ENCODE measurements at places on chromosomes 11 and 22. TPM values are rescaled to one million over a fixed set of nuclear protein-coding genes. Genes with fewer than 3 reads are reported as not detected.
A peak's percentile ranks its signal among the peaks of the same experiment; 100 is the strongest.

- DNase-seq: no peak
These were observed 5.2 kb downstream of the PCSK7 start for GRCh38 chr11:117226388-117227385.

- no peak for DNase-seq
These were observed 64.1 kb upstream of the ALX4 start for GRCh38 chr11:44374001-44374400.

DNA sequence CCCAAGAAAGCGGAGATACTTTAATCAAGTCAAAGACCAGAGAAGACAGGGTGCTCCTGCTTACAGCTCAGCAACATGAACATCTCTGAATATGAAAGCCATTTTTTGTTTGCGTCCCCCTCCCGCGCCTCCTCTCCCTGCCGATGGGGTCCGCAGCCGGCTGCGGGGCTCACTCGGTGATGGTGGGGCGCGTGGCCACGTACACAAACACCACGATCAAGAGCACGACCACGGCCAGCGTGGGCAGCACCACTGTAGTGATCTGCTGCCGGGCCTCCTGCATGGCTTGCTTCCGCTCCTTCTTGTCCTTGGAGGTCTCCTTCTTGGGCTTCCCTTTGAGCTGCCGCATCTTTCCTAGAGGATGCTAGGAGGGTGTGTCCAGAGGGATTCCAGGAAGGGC is 64.3 kb downstream of the SMCO4 start:
- DNase-seq: no peak

DNA sequence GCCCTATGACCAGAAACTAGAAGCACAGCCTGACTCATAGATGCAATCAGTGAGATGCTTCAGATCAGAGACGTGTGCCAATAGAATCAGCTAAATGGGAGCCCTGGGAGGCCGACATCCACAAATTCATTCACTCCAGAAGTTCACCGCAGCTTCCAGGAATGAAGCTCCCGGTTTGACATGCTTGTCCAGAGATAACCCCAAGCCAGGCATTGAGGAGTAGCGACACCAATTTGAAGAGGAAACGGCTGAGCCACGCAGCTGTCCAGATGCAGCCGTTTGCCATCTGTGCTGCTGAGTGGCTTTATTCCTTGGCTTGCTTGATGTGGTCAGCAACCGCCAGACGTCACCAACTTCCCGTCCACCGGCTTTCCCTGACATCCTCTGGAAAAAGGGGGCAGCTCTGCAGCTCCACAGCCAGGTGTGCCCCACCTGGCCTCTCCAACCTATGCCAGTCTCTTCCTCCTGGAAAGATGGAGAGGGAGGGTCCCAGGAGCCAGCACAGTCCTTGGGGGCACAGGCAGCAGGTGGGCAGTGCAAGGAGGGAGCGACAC is 123.9 kb upstream of the OPCML start:
- no peak for DNase-seq

- peak; percentile 96 for DNase-seq
These were observed at the start of gene PRPF19 for GRCh38 chr11:60906132-60906972. Gene PRPF19, minus strand, starts transcription at chr11:60906585. Its CDS starts 203 bp downstream, at chr11:60906382.

GRCh38 chr11:62069986-62070919 is 53.6 kb upstream of the INCENP start:
- no peak for DNase-seq

- no peak for DNase-seq
These were observed 156.1 kb downstream of the HIPK3 start for GRCh38 chr11:33413301-33413700.

GRCh38 chr11:67317888-67318555 is 14.7 kb downstream of the SSH3 start:
- DNase-seq: no peak

- no peak for DNase-seq
These were observed 3.2 kb downstream of the CHKA start for GRCh38 chr11:68117853-68118470.

GRCh38 chr22:50724616-50725015 is 13.4 kb upstream of the ACR start:
- no peak for DNase-seq

DNA sequence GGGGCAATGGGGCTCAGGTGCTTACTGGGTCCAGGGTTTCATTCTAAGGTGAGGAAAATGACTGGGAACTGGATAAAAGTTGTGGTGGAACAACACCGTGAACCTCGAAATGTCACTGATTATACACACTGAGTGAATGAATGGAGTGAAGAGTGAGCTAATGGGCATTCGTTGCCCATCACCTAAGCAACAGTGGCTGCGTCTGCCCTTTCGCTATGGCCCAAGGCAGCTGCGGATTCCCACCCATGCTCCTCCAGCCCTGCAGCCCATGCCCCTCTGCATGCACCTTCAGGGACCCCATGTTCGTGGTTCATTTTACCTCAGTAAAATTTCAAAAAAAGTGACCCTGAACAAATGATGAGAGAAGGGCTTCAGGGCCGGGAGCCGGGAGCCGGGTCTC is 196.3 kb downstream of the CTTN start:
- DNase-seq: no peak

- no peak for DNase-seq
These were observed 64.4 kb downstream of the CD82 start for GRCh38 chr11:44629732-44630345.

- no peak for DNase-seq
These were observed 190.7 kb downstream of the SNX19 start for GRCh38 chr11:130725421-130726233.

- DNase-seq: no peak
These were observed 32.6 kb downstream of the PPFIBP2 start for GRCh38 chr11:7546324-7546791.

- no peak for DNase-seq
These were observed 11.3 kb downstream of the EED start for GRCh38 chr11:86255896-86256295.

- peak; percentile 55 for DNase-seq
These were observed 627 bp downstream of the ASCL2 start for GRCh38 chr11:2269601-2270321.

DNA sequence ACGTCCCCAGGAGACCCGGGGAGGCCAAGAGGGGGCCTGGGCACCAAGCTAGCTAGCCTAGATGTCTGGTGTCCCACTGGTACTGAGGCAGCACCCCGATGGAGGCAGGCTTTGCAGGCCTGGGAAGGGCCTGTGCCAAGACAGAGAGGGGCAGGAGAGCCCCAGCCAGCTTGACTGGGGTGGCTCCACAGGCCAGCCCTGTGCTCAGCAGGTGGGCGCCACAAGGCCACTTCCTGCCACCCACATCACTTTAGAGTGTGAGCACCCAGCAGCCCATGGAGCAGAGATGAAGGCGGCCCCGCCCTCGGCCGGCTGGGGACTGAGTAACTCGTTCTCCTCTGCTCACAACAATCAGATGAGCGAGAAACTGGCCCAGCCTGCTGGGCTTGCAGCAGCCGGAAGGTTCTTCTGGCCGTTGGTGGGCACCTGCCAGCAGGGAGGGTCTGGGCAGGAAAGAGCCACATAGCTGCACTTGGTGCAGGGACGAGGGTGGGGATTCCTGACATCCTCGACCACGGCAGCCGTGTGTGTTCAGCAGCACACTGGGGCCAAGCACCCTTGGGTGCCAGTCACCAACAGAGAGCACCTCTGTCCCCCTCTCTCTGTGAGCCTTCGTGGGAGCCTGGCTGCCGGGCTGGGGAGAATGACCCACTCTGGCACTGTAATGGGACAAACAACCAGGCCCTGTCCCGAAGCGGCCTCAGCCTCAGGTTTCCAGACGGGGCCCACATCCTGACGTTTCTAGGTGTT is 7.6 kb downstream of the OSBPL5 start:
- no peak for DNase-seq

Gene KCNK4
- total RNA-seq: 0.44 TPM

Gene KCNQ1OT1
- 0.88 TPM for total RNA-seq

Gene GRM5
- total RNA-seq: not detected

Gene SLC43A1
- 12.8 TPM for total RNA-seq

Gene TSSK2
- total RNA-seq: not detected

All from activated B cell treated with CpG ODN at 0.5 μM for 24 hours (primary cell).